Stimulated activated naive CD4-positive, alpha-beta T cell treated with Interleukin-2 at 50 U/mL for 16 hours (primary cell): ENCODE measurements at places on chromosomes 1 and 21.
A peak's percentile ranks its signal among the peaks of the same experiment; 100 is the strongest.

DNA sequence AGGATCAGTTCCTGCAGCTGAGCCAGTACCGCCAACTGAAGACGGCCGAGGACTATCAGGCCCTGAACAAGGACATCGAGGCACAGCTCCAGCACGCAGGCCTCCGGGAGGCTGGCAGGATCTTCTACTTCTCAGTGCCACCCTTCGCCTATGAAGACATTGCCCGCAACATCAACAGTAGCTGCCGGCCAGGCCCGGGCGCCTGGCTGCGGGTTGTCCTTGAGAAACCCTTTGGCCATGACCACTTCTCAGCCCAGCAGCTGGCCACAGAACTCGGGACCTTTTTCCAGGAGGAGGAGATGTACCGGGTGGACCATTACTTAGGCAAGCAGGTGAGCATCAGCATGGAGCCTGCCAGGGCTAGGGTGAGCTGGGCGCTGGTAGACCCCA lies 10.7 kb downstream of the H6PD start:
- DNase-seq = no peak

DNA sequence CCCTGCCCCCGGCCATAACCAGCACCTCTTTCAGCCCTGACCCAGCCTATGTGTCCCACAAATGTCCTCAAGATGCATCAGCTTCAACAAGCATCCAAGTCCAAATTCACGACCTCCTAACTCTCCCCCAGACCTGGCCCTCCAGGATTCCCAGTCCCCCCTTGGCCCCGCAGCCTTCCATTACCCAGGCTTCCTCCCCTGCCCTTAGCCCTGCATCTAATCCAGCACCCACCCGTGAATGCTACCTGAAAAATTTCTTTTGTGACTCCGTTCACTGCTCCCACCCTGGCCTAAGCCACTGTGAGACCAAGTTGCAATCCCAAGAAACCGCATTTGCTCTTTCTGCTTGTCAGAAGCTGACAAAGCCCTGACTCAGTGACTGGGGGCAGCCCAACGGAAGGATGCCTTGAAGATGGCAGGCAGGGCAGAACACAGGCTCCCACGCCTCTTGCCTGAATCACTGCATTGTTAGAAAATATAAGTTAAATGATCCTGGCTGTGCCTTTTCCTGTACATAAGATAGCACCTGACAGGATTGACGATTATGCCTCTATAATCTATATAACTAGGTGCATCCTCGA lies 939 bp upstream of the MFAP2 start:
- DNase-seq = no peak

GRCh38 chr1:154337253-154337894 lies 12.0 kb downstream of the ATP8B2 start:
- DNase-seq = no peak

GRCh38 chr1:22252251-22252650 lies 109.4 kb upstream of the WNT4 start:
- no peak for DNase-seq

DNA sequence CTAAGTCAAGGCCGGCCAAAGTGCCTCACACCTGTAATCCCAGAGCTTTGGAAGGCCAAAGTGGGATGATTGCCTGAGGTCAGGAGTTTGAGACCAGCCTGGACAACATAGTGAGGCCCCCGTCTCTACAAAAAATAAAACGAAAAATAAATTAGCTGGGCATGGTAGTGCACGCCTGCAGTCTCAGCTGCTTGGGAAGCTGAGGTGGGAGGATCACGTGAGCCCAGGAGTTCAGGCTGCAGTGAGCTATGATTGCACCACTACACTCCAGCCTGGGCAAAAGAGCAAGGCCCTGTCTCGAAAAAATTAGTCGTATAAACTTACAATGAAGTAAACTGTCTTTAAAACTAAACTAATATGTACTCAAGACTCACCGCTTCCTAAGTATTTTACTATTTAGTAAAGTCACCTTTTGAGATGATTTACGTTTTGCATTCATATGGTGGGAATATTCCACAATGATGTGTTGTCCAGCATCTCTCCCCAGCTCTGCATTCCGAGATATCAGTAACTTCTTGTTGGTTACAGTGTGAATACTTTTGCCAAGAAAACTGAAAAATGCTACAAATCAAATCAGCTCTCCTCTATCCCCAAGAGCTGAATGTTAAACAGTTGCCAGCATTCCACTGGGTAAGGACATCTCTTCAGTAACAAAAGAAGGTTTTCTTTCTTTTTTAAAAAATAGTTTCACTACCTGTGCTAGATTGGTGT lies 84.9 kb upstream of the C21orf91 start:
- DNase-seq = no peak

GRCh38 chr21:35032474-35033263 lies 16.4 kb downstream of the RUNX1 start:
- DNase-seq = no peak

GRCh38 chr1:182331387-182331786 lies 60.2 kb downstream of the GLUL start:
- DNase-seq = no peak

DNA sequence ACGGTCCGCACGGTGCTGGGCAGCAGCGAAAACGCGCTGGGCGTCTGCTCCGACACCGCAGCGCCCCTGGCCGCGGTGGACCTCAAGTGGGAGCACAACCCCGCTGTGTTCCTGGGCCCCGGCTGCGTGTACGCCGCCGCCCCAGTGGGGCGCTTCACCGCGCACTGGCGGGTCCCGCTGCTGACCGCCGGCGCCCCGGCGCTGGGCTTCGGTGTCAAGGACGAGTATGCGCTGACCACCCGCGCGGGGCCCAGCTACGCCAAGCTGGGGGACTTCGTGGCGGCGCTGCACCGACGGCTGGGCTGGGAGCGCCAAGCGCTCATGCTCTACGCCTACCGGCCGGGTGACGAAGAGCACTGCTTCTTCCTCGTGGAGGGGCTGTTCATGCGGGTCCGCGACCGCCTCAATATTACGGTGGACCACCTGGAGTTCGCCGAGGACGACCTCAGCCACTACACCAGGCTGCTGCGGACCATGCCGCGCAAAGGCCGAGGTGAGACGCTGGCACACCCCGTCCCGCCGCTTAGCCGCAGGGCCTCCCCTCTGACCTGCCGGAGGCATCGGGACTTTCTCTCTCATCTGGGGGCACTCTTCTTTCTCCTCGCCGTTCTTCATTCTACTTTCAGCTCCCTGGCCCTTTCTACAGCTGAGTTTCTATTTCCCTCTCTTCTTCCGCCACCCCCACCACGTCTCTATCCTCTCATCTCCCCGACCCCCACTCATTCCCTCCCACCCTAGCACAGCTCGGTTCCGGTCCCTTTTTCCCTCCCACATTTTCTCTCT lies 1.0 kb downstream of the NPR1 start:
- no peak for DNase-seq

GRCh38 chr1:223700942-223701637 lies 11.2 kb upstream of the CAPN2 start:
- no peak for DNase-seq

DNA sequence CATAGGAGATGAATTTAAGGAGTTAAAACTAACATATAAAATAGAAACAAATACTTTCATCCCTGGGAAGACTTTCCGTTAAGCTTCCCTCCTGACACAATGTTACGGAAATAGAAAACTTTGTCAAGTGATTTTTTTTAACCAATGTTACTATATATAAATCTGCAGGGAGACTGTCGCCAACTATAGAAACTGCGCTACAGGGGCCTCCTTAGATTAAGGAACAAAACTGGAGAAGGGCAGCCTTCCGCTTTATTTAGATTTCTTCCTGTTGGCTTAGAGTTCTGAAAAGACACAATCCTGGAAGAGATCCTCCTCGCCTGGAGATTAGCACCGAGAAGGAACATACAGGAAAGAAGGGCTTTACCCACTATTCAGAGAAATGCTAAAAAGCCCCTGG lies 1.5 kb downstream of the MGST3 start:
- no peak for DNase-seq

- no peak for DNase-seq
Measured at GRCh38 chr1:54588377-54588776, 34.9 kb downstream of the FAM151A start.

GRCh38 chr21:37557261-37557950 lies 190.8 kb downstream of the DYRK1A start:
- no peak for DNase-seq

- DNase-seq = no peak
Measured at GRCh38 chr21:33839806-33840205, 75.8 kb downstream of the ATP5PO start.

GRCh38 chr1:244844155-244845121 lies 9.0 kb downstream of the COX20 start:
- DNase-seq = no peak

- DNase-seq = no peak
Measured at GRCh38 chr1:82318265-82318664, 517.5 kb downstream of the ADGRL2 start.

DNA sequence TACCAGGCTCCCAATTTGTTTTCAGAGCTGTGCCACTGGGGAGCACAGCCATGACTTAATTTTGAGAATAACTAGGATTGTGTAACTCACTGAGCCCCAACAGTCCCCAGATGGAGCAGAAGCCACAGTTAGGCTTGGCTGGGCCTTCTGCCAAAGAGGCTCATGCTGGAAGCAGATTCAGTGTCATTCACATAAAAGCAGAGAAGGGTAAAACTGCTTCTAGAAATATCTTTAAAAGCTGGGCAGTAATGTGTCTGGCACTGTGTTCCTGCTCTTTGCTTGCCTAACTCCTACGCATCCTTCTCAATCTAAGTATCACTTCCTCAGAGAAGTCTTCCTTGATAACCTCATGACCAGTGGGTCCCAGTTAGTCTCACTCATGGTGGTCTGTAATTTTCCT lies 20.3 kb downstream of the STK40 start:
- DNase-seq = no peak

- no peak for DNase-seq
Measured at GRCh38 chr1:44297695-44298400, 57.2 kb downstream of the ERI3 start.

DNA sequence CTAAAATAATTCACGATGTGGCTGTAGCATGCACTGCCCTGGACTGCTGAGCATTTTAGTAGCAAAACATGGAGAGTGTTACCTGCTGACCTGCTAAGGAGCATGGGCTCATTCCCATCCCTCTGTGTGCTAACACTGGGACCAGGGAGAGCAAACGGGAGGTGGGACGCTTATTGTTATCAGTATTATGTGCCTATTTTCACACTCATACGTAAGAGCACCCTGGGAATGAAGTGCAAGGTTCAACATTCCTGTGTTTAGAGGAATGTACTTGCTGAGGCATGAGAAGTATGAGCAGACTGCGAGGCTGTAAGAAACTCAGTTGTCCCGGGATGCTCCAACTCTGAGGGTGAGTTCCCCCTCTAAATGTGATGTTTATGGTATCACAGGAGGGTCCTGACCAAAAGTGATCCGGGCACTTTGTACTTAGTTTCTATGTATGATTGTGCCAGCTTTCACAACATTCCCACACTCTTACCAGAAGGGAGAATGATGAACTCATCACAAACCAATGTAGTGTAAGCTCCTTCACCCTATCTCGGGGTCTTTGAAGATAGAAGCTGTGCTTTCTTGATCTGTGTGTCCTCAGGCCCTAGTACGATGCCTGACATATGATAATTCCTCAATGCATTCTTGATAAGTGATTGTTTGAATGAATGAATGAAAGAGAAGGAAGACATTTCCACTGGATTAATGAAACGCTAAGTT lies 164.8 kb downstream of the KCNJ6 start:
- no peak for DNase-seq

- DNase-seq = no peak
Measured at GRCh38 chr1:105830571-105831146, 1225.8 kb upstream of the PRMT6 start.

- no peak for DNase-seq
Measured at GRCh38 chr1:17065666-17066065, 11.8 kb upstream of the SDHB start.

DNA sequence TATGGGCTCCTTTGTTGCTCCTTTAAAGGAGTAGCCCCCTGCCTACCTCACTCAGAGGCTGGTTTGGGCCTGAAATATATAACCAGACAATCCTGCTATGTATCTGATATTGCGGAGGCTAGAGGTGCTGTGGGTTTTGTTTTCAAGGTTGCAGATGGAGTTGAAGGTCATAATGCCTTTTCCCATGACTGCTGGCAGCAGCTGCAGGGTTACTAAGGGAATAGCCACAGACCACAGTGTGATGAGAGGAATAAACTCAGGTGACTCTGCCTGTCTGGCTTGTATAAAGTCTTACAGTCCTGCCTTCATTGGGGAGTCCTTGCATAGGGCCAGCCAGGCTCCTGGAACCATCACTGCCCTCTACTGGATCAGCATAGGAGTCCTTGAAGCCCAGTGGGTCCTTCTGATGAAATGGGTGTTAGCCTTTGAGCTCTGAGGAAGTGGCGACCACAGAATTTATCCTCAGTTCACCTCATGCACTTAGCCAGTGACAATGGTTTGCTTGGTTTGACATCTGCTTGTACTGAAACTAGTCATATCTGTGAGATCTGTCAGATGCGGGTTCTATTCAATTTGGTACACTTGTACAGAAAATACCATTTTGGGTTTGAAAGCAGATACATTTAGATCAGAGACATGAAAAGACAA lies 174.4 kb upstream of the HMCN1 start:
- DNase-seq = peak; percentile 21

GRCh38 chr1:24704411-24705259 lies 40.6 kb upstream of the CLIC4 start:
- DNase-seq = no peak

DNA sequence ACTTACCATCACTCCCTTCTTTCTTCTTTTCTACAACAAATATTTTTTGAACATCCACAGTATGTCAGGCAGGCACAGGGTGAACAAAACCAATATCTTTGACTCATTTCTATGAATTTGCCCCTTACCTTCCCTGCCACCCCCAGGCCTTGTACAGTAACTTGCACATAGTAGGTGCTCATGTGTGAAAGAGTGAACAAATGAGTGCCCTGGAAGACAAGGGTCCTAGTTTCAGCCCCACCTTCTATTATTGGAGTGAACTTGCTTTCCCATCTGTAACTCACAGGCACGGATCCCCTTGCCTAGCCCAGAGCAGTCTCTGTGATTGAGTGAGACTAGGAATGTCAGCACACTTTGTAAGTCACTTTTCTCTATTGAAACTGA lies 12.8 kb downstream of the ZDHHC18 start:
- DNase-seq = no peak

DNA sequence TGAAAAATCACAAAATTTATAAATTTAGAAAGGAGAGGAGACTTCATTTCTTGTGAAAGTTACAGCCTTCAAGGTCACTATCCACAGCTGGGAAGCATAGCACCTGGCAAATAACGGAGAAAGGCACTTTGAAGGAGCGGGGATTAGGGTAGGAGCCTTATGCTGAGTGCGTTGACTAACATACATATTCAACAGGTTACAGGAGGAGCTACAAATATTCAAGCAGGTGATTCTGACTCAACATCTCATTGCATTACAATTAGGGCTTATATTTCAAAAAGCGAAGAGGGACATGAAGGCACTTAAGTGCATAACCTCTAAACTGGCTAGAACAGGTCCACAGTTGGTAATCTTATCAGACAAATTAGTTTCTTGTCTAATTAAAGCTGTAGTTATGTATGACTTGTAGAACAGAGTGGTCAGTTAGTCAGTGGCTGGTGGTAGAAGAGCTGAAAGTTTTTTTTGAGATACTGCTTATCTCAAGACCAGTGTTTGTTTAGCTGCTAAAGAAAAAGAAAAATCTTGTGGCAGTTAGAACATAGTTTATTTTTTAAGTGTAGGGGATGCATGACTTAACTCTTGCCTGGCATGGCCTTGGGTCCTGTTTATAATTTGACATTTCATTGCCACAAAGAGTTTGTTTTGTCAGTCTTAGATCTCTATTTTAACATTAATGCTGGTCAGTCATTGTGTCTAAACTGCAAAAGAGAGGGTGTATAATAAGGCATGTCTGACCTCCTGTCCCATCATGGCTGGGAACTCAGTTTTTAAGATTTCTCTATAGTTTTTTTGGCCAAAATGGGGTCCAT lies 311.5 kb downstream of the DUSP10 start:
- DNase-seq = no peak

GRCh38 chr1:11482198-11482597 lies 3.2 kb downstream of the DISP3 start:
- DNase-seq = no peak
